ENCODE measurements at places on chromosomes 7 and 10.

DNA sequence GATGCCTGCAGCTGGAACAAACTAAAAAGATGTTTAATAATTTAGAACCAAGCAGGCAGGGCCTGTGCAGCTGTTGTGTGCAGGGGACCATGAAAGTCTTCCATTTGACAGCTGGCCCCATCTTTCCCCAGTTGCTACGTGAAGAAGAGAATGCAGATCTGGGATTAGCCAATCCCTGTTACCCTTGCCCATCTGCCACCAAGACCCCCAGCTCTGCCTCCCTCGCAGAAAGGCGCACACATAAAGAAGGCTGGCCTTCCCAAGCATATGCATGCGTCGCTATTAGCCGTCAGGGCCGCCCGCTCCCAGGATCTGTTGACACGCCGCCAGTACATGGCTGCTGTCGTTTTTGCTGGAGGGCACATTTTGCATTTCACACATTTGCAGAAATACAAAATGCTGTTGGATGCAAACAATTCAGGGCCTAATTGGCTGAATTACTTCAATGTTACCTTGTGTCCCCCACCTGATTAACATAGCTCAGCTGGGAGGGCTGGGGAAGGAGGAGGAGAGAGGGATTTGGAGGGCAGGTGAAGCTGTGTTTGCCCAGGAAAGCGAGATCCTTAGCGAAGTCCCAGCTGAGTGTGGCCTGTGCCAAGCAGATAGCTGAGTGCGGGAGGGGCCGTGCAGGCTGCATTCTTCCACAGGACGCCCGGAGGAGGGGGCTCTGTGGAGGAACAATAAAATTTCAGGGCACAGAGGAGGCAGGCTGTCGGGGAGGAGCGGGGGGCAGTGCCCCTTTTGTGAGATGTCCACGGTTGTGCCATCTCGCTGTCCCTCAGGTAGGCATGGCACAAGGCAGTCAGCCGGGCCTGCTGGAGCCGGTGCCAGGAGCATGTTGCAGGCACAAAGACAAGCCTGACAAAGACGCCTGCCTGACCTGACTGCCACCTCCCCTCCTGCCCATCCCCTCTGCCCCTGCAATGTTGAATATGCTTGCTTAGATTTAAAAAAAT lies 443.0 kb upstream of the MKI67 start:
- no peak for DNase-seq

- no peak for DNase-seq
Observed at GRCh38 chr7:35546691-35547429, 148.1 kb downstream of the HERPUD2 start.

GRCh38 chr10:95441547-95441923 lies 119.6 kb downstream of the SORBS1 start:
- no peak for DNase-seq

GRCh38 chr10:36748128-36748871 lies 377.1 kb upstream of the ANKRD30A start:
- no peak for DNase-seq

DNA sequence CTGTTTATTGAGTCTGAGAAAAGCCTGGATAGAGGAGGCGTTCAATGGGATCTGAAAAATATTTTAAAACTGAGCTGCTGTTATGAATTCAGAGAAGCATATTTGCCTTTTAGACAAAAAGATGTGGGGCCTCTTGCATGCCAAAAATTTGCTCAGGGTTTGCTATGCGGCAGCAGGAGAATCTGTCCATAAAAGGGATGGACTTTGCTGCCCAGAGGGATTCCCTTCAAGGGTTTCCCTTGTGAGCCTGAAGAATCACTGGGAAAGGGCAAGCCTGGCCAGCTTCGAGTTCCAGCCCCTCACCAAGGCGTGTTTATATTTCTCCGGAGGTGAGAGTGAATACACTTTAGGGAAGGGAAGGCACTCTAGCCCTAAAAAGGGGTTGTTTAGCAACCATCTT lies 55.5 kb upstream of the CALD1 start:
- no peak for DNase-seq

DNA sequence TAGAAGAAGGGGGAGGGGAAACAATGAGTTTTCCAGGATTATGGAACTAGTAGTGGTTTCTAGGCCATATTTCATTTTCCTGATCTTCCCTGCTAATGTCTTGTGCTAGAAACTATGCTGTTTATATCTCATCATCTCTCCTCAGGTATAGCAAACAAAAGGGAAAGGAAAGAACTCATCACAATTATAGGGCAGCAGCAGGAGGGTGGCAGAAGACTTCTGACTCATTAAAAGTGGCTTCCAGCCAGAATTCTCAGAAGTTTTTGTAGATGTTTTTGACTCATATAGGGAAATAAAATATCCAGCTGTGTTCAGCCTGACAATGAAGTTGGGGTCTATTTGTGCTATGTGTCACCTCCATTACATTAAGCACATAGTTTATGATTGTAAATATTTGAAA lies 6.5 kb downstream of the AHR start:
- DNase-seq, result no peak

DNA sequence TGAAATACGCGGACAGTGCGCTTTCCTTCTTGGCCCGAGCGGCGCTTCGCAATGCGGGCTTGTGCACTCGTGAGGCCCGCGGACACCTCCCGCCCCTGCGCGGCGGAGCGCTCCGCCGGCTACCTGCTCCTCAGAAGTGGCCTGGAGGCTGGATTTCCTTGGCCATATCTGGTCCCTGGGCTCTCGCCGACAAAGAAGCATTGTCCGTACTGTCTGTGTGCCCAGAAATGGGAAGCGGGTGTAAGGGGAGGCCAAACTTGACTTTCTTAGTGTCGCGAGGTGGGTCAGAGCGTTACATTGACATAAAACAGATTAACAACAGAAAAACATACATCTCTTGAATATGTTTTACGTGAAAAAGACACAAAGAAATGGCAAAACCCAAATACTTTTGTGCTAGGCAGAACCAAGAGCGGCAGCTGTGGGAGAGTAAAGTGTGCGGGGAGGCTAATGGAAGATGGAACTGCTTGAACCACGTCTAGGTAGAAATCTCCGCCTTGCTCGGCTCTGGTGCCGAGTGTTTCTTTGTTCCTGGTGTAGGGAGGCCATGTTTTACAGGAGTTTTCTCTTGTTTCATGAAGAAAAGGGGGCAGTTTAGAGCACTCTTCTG lies 1.4 kb downstream of the LANCL2 start:
- DNase-seq, result peak; percentile 27

DNA sequence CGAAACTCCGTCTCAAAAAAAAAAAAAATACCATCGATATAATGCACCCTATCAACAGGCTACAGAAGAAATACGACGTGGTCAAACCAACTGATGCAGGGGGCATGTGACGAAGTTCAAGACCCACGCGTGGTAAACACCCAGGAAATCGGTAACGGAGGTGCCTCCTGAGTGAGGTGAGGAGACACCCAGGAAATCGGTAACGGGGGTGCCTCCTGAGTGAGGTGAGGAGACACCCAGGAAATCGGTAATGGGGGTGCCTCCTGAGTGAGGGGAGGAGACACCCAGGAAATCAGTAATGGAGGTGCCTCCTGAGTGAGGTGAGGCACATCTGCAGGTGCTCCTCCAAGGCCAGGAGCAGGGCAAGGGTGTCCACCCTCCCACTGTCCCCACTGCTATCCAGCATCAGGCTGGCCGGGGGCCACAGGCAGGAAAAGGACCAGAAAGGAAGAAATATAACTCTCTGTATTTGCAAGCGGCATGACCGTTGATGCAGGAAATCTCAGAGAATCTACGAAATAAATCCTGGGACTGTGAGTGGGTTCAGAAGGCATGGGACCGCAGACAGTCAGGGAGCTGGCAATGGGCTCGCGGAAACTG lies 10.7 kb upstream of the GPR146 start:
- DNase-seq, result no peak

DNA sequence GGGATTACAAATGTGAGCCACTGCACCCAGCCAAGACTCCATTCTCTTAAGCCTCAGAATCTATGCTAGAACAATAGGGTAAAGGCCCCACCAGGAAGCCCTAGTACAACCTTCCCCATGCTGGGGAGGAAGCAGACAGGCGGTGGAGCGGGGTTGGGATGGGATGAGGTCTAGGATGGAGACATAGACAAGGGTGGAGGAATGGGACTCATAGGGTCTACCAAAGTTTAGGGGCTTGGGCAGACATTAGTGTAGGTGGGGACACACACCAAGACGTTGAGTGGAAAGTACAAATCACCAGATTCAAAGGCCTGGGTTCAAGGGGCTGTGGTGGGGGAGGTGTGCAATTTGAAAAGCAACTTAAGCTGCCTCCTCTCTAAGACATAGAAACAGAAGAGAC lies 19.3 kb downstream of the PRSS2 start:
- peak; percentile 21 for DNase-seq

DNA sequence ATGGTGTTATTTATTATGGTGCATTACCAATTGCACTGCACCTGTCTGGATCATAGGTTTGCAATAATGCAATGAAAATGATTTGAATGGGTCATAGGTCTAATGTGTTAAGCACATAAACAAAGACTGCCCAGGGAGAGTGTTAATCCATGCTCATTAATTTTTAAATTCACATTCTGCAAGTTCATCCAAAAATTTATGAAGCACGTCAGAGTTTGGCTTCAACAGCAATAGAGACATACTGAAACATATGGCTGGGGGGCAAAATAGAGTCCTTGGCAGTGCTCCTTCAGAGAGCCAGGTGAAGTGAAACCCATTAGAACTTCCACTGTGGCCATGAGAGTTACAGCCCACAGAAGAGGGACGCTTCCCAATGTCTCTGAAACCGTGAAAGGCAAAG lies 441.1 kb downstream of the POM121L12 start:
- no peak for DNase-seq

GRCh38 chr10:36789974-36790373 lies 335.4 kb upstream of the ANKRD30A start:
- no peak for DNase-seq

GRCh38 chr7:158850545-158851102 lies 5.7 kb upstream of the DYNC2I1 start:
- no peak for DNase-seq

DNA sequence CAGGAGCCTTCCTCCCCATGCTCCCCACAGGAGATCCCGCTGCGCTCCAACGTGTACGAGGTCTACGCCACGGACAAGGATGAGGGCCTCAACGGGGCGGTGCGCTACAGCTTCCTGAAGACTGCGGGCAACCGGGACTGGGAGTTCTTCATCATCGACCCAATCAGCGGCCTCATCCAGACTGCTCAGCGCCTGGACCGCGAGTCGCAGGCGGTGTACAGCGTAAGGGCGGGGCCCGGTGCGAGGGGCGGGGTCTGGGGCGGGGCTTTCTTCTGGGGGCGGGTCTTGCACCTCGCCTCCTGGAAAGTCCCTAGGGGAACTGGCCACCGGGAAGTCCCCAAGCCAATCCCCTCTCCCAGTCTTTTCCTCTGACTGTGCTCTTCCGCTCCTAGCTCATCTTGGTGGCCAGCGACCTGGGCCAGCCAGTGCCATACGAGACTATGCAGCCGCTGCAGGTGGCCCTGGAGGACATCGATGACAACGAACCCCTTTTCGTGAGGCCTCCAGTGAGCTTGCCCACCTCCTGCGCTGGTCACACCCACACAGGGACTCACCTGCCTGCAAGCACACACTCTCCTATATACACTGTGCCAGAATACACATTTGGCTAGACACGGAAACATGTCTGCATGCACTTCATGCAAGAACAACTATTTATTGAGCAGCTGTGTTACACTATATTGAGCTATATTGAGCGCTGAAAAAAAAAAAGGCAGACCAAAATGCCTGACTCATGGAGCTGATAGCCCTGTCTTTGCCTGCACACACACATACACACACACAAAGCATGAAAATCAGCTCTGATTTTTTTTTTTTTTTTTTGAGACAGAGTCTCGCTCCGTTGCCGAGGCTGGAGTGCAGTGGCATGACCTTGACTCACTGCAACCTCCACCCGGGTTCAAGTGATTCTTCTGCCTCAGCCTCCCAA lies 32.7 kb upstream of the VSIR start:
- DNase-seq, result no peak

DNA sequence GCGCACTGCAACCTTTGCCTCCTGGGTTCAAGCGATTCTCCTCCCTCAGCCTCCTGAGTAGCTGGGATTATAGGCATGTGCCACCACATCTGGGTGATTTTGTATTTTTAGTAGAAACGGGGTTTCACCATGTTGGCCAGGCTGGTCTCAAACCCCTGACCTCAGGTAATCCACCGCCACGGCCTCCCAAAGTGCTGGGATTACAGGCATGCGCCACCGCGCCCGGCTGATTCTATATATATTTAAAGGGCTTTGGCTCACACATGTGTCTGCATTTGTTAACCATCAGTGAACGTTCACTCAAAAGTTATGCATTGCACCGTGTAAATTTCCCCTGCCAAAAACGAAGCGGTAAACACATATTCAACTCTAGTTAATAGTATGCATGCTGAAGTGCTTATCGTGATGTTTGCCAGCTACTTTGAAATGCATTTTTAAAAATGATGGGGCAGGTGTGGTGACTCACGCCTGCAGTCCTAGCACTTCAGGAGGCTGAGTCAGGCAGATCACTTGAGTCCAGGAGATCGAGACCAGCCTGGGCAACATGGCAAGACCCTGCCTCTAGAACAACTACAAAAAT lies 17.7 kb upstream of the WIPI2 start:
- DNase-seq, result no peak

DNA sequence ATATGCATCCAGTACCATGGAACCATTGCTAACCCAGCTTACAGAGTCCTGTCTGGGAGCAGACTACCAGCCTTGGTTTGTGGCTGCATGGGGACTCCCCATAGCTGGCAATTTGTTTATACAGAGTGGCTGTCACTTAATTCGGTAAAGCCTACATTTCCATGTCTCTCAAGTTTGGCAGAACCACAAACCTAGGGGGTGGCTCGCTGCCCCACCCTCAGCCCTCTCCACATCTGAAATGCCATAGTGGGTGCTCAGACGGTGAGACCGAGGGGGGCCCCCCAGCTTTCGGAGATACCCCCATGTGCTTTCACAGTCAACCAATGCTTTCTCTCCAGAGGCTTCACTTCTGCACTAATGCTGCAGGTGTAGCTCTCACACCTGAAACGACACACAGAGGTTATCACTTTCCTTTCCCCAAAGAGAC lies 75.5 kb upstream of the KAT6B start:
- DNase-seq, result no peak

- no peak for DNase-seq
Observed at GRCh38 chr7:158676171-158676840, 28.3 kb downstream of the NCAPG2 start.

DNA sequence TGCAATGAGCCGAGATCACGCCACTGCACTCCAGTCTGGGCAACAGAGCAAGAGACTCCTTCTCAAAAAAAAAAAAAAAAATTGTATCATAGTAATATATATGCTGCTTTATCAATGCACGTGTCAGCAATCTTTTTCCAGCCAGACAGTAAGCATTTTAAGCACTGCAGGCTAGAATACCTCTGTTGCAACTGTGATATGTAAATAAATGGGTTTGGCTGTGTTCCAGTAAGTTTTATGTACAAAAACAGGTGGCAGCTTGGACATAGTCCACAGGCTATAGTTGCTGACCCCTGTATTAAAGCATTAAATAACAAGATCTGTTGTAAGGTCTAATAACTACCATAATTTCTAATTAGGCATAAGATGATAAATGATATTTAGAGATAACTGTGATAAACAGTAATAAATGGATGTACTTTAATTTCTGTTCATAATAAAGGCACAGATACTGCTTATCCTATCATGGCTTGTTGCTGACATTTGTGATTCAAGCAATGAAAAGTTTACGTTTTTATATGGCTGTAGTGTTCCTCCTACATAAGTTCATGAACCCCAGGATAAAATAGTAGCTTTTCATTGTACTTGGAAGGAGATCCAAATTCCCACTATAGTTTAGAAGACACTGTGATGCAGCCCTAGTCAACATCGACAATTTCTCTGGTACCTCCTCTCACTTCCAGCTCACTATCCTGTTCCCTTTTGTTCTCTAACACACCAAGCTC lies 161.4 kb downstream of the ELMO1 start:
- DNase-seq, result no peak
